ENCODE measurements at places on chromosomes 1 and 21.
A peak's percentile ranks its signal among the peaks of the same experiment; 100 is the strongest.

DNA sequence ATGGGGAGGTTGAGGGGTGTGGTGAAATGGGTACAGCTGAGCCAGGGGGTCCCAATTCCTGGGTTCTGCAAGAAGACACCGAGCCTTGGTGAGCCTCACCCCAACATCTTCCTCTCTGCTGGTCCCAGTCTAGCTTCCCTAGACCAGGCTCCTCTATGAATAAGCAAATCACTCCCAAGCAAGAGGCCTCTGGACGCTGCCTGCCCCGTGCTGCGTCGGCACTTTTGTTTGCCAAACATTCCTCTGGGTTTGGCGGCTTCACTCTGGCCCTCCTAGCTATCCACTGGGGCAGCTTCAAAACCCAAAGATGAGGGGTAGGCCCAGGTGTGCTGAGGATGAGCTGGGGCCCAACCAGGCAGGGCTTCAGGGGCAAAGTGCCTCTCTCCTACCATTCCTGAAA lies 137.1 kb upstream of the CD34 start:
- DNase-seq: no peak

GRCh38 chr1:85624361-85624760 lies 43.8 kb downstream of the CCN1 start:
- no peak for DNase-seq

DNA sequence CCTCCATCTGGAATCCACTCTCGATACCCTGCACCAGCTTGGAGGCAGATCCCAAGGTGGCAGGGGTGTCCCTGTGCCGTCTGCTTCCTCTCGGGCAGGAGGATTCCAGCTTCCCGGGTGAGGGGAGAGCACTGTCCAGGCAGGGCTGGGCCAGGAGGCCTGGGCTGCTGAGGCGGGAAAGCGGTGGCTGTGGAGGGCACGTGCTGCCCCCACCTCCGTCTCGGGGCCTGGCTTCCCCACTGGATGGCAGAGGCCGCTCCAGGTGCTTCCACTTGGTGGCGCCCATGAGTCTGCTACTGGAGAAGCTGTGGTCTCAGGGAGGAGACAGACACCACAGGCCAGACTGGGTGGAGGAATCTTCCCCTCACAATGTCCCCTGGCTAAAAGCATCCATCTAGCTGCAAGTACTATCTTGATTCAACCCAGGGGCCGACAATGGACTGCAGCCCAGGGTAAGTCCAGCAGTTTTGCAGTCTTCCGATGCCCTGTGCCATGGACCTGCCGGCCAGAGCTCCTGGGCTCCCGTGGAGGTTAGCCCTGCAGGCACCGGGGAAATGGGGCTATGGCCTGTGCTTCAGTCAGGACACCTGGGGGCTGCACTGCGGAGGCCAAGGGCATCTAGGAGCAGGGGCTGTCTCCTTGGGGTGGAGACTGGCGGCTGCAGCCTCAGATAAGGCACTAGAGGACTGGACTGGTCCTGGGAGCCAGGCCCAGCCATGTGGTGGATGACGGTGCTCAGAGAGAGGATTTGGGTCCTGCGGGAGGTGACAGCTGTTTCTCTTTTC lies 41.3 kb upstream of the EIF4G3 start:
- no peak for DNase-seq

- DNase-seq: no peak
Observed at GRCh38 chr1:18646786-18647410, 16.3 kb downstream of the PAX7 start.

- no peak for DNase-seq
Observed at GRCh38 chr1:8031176-8031785, 5.2 kb upstream of the ERRFI1 start.

GRCh38 chr1:244011271-244011670 lies 39.8 kb upstream of the ZBTB18 start:
- DNase-seq: no peak

- no peak for DNase-seq
Observed at GRCh38 chr1:101781201-101781831, 215.4 kb downstream of the OLFM3 start.

- no peak for DNase-seq
Observed at GRCh38 chr1:17671314-17671705, 83.8 kb upstream of the ACTL8 start.

DNA sequence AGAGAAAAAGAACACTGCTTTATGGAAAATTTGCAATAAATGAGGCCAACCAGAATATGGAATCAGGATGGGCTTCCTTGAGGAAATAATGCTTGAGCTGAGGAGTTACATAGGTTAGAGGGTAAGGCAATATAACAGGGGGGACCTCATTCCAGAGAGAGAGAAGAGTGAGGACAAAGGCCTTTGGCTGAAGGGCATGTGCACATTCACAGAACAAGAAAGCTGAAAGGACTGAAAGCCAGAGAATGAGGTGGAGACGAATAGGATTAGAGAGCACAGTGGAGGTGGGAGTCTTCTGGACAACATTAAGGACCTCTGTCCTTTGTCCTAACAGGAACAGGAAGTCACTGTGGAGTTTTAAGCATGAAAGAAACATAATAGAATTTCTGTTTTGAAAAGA lies 60.7 kb upstream of the MROH9 start:
- DNase-seq: no peak

GRCh38 chr1:41268154-41268770 lies 26.2 kb upstream of the SCMH1 start:
- peak; percentile 29 for DNase-seq

- DNase-seq: no peak
Observed at GRCh38 chr1:96598416-96599168, 123.0 kb upstream of the PTBP2 start.

- no peak for DNase-seq
Observed at GRCh38 chr1:184672013-184672726, 82.5 kb downstream of the EDEM3 start.

Data from HFF-Myc (cell line).